ENCODE measurements at places on chromosomes 11 and 22.

DNA sequence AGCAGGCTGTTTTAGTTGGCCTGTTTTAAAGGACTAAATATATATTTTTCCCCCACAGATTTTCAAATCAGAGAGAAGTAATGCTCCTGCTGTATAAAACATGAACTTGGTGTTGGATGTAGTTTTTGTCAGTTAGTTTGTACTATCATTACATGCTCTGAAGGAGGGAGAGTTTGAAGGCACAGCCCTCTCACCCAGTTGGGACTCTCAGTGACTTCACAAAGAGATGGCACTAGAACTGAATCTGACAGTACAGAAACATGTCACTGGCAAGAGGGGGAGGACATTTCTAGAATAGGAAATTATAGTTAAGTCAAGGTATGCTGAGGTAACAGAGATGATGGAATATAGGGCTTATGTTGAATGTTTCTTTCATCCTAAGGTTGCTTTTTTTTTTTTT lies 21.0 kb upstream of the C1QTNF4 start:
- no peak for DNase-seq

DNA sequence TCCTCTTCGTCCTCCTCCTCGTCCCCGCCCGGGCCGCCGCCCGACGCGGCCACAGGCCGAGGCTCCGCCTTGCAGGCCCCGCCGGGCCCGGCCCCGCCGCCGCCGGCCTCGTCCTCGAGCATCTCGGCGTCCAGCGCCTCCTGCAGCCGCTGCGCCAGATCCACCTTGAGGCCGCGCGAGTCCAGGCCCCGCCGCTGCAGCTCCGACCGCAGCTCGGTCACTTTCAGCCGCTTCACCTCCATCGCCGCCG lies 417 bp downstream of the HNRNPUL2 start:
- no peak for DNase-seq

DNA sequence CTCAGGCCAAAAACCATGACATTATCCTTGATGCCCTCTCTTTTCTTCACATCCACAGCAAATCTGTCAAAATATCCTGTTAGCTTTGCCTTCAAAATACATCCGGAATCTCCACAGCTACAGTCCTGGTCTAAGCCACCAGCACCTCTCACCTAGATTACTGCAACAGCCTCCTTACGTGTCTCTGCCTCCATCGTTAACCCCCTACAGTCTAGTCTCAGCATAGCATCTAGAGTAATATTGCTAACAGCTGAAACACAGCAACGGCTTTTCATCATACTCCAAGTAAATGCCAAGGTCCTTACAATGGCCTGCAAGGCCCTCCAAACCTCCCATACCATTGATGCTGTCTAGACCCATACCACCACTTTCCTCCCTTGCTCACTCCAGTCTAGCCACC lies 4.4 kb downstream of the TSG101 start:
- DNase-seq, result no peak

GRCh38 chr11:103031834-103032233 lies 60.1 kb downstream of the DCUN1D5 start:
- DNase-seq, result no peak

GRCh38 chr22:49734390-49734789 lies 93.3 kb downstream of the BRD1 start:
- no peak for DNase-seq

- DNase-seq, result no peak
Measured at GRCh38 chr11:37689951-37690350, 1091.9 kb upstream of the RAG2 start.

All from activated naive CD4-positive, alpha-beta T cell treated with Interleukin-2 at 50 U/mL for 16 hours (primary cell).